Uterus (tissue), 4 donors: ENCODE measurements at places on chromosomes 16 and 17.
A peak's percentile ranks its signal among the peaks of the same experiment; 100 is the strongest.

GRCh38 chr16:83453977-83454376, 353.8 kb upstream of the HSBP1 start:
- no peak for DNase-seq

- DNase-seq, result no peak
These were observed 20.9 kb upstream of the NSRP1 start for GRCh38 chr17:30095507-30096244.

GRCh38 chr17:44257815-44258760, 9.8 kb downstream of the SLC4A1 start:
- DNase-seq, result no peak

DNA sequence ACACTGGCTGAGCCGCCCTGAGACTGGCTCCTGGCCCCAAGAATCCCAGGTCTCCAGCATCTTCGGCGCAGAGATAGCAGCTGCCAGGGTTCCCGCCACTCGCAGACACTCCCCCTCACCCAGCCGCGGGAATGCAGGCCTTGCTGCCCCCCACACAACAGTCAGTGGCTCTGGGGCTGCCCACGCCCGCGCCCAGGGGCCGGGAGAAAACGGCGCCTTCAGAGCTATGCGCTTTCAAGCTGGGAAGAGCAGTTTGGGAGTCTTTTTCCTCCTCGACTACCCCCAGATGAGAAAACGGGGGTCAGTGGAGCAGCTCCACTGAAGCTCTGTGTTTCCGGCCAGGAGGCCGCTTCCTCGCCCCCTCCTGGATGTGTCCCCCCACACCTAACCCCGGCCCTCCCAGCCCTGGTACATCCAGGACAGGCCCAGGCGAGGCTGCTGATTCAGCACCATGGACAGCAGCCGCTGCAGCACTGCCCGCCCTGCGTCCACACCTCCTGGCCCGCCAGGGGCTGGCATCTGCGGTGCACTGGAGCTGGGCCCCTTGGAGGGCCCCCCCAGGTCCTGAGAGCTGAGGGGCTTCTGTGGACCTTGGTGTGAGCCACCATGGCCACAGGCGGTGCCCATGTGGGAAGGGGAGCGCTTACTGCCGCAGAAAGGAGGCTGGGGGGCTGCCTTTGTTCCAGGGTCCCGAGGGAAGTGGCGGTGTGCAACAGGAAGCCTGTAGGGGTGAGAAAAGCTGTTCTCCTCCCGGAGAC, 35.7 kb downstream of the CACNA1H start:
- peak; percentile 50 for DNase-seq
